ENCODE measurements at places on chromosomes 4 and X. TPM values are rescaled to one million over a fixed set of nuclear protein-coding genes. Genes with fewer than 3 reads are reported as not detected.

P2RY8 gene
- total RNA-seq, result not detected

DNA sequence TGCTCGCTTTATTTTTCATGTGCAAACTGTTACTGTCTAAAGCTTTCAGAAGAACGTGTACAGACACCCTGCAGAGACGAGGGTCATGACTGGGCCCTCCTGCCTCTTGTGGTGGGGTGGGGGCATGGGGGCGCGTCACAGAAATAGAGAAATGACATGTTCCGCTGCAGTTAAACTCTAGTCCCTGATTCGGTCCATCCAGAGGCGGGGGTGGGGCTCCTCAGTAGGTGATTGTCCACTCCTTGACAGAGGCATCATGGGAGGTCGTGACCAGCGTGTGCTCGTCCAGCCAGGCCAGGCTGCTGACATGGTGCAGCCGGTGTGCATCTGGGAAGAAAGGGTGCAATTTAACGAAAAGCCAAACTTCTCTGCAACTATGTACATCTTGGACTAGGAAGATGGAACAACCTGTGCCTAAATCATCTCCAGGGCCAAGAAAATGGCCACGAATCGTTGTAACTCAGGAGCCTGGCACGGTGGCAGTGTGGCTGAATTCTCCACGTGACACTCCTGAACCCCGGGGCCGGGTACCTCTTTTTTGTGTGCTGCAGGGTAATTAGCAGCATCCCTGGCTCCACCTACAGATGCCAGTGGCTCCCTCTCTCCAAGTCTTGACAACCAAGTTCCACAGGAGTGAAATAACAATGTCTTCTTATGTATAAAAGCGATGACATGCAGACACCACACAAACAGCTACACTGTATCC lies 41.3 kb downstream of the WDR1 start:
- H3K4me1 ChIP-seq, result no peaks in the 10 kb centered on the region
- peaks cover 45% of the 10 kb centered on the region for H3K36me3 ChIP-seq
- H3K27ac ChIP-seq, result no peak overlapping the region
- no peak overlapping the region for H3K4me3 ChIP-seq
- peaks cover 19% of the 10 kb centered on the region for H3K27me3 ChIP-seq

- peaks cover 9% of the 10 kb centered on the region for H3K4me1 ChIP-seq
- no peak overlapping the region for H3K4me3 ChIP-seq
- H3K27me3 ChIP-seq, result no peaks in the 10 kb centered on the region
- no peak overlapping the region for H3K27ac ChIP-seq
- no peak for DNase-seq
Observed at GRCh38 chrX:108353452-108353851, 84.8 kb downstream of the COL4A6 start.

GRCh38 chr4:80090090-80090489 lies 17.1 kb upstream of the ANTXR2 start:
- no peaks in the 10 kb centered on the region for H3K4me1 ChIP-seq
- no peak overlapping the region for H3K27ac ChIP-seq
- H3K27me3 ChIP-seq, result peaks cover 3% of the 10 kb centered on the region
- DNase-seq, result no peak
- no peaks in the 10 kb centered on the region for H3K36me3 ChIP-seq

Data from endothelial cell (in vitro differentiated cells).